ENCODE measurements at places on chromosomes 12 and 14.

- no peak for DNase-seq
Observed at GRCh38 chr12:59059088-59059935, 139.0 kb upstream of the LRIG3 start.

- DNase-seq: no peak
Observed at GRCh38 chr14:103126873-103127304, 3.6 kb downstream of the TNFAIP2 start.

- no peak for DNase-seq
Observed at GRCh38 chr12:128190614-128191013, 76.4 kb upstream of the TMEM132C start.

DNA sequence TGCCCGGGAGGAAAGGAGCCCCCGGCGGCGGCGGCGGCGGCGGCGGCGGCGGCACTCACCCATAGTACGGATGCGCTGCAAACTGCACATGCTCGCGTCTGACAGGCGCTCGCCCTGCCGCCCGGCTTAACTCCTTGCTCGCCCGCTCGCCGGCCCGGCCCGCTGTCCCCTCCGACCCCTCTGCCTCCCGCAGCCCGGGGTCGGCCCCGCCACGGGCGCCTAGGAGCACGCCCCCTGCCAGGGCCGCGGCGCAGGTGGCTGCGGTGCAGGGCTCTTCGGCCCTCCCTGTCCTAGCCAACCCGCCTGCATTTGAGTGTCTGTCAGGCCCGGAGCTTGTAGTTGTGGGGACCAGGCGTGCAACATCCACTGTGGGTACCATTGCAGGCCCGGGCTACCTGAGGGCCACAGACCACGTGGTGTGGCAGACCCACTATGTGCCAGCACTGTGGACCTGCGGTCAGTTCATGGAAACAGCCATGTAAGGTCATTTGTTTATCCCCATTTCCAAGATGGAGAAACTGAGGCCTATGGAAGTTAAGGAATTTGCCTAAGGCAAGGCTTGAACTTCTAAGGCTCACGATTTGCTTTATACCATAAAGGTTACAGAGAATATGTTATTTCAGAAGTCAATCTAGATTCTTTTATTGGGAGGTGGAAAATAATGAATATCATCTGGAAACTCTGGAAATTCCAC, 17.6 kb upstream of the PLEKHH1 start:
- peak; percentile 26 for DNase-seq

GRCh38 chr12:30870491-30871265, 55.9 kb upstream of the TSPAN11 start:
- no peak for DNase-seq

GRCh38 chr12:76183459-76184186, 99.1 kb upstream of the NAP1L1 start:
- DNase-seq: no peak

- DNase-seq: no peak
Observed at GRCh38 chr14:92584816-92585215, 71.2 kb downstream of the RIN3 start.

DNA sequence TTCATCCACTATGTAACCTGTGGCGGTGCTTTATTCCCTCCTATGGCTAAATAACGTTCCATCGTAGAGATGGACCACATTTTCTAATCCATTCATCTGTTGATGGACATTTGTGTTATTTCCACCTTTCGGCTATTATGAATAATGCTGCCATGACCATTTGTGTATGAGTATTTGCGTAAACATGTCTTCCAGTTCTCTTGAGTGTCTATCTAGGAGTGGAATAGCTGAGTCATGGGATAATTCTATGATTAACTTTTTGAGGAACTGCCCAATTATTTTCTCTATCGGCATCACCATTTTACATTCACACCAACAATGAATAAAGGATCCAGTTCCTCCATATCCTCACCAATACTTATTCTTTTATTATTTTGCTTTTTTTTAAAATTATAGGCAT, 261.9 kb upstream of the SFSWAP start:
- DNase-seq: no peak

DNA sequence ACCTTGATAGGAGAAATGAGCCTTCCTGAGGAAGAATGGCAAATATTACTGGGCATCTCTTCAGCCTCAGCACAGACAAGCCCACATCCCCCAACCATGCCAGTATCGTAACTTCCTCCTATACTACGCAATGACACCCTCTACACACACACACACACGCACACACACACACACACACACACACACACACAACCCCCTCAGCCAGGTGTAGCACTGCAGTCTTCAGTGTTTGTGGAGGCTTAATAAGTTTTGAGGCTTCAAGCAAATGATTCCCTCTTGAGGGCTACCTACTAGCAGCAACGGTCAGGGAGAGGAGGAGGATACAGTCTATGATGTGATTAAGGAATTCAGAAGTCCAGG, 1.6 kb downstream of the DGKA start:
- peak; percentile 67 for DNase-seq

- DNase-seq: no peak
Observed at GRCh38 chr12:4284306-4284705, 10.7 kb downstream of the CCND2 start.

DNA sequence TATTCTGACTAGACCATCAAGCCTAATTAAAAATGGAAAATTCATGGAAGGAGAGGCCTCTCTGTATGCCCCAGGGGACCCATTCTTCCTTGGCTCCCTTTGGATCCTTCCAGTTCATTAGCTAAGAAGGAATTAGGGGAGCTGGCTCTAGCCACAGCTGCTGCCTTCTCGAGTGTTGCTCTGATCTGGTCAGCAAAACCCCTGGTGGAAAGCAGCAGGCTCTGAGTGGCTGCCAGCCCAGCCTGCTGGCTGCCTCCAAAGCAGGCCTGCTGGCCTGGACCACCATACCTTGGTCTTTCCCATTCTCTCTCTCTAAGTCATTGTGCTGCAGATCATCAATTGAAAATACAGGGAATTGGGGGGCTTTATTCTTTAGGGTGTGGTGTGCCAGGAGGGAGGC, 29.0 kb upstream of the AKAP6 start:
- DNase-seq: no peak

- DNase-seq: no peak
Observed at GRCh38 chr12:52535574-52535973, 15.4 kb upstream of the KRT5 start.

GRCh38 chr12:19018302-19018970, 111.1 kb upstream of the PLEKHA5 start:
- DNase-seq: no peak

DNA sequence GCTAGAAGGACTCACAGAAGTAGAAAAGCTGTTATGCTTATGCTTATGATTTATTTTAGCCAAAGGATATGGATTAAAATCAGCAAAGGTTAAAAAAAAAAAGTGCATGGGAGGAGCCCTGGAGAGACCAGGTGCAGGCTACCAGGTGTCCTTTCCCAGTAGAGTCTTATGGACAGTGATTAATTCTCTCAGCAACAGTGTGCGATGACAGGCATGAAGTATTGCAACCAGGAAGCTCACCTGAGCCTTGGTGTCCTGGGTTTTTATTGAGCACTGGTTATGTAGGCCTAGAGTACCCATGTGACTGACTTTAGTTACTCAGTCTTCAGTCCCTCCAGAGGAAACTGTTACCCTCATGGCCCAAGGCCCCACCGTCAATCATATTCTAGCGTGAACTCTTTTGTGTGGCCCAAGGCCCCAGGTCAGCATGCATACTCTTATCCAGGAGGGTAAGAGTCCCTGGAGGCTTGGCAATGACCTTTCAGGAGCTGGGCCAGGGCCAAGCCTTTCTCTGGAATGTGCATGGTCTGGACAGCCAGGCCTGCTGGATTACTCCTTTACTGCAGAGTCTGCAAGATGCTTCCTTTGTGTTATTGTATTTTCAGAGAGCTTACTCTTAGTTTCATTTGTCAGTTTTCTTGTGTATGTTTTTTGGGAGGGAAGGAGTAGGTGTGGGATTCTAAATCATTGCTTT, 69.6 kb upstream of the RD3L start:
- DNase-seq: no peak

- no peak for DNase-seq
Observed at GRCh38 chr14:59882957-59883356, 12.4 kb upstream of the RTN1 start.

- DNase-seq: no peak
Observed at GRCh38 chr12:115147916-115148315, 463.9 kb upstream of the TBX3 start.

DNA sequence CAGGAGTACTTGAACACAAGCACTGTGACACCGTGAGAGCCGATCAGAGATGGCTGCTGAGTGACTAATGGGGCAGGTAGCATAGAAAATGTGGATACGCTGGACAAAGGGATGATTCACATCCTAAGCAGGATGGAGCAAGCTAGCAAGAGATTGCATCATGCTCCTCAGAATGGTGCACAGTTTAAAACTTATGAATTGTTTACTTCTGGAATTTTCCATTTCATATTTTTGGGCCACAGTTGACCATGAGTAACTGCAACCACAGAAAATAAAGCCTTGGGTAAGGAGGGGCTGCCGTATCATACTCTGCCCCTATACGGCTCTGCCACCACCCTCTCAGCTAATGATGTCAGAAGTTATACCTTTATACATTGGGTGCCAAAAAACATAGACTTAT, 23.3 kb upstream of the MARK3 start:
- no peak for DNase-seq

DNA sequence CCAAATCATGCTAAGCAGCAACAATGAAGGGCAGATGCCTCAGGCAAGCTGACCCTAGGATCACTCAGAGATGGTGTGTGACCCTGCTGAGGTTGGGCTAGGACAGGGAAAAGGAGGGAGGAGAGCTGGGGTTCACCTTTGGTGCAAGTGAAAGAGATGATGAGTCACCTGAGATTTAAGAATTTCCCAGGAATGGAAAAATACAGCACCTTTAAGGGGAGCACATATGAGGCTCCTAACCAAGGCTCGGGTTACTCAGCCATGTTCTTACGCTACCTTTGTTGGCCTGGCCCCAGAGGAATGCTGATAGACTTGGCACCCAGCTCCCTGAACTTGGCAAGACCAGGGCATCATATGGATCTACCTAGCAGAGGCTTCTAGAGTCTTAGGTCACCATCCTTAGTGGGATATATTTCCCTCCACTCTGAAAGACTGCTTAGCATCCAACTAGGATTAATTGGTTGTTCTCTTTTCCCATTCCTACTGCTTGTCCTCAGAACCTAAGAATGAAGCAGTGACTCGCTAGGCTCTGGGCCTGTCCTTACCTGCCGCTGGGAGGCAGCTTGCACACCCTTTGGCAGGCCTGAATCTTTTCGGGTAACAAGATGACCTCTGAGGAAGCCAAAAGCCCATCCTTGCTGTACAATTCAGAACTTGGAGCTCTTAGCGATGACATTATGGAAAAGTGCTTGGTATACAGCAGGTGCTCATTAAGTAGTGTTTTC, 4.0 kb upstream of the NAA25 start:
- DNase-seq: no peak

DNA sequence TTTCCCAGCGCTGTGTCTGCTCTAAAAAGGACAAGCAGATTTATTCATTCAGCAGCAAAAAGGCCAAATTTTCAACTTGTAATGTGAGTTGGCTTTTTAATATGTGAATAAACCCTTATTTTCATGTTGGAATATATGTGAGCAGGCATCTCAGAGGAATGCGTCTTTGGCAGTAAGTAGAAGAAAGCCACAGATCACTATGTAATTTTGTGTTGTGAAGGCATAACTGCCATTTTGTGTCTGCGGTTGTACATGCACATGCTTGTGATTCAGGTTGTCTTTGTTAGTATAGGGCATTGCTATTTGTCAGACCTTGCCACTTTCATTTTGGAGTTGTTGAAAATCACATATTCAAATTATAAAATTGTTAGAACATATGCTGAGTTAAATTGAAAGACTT, 398.8 kb upstream of the RGS6 start:
- DNase-seq: no peak

- DNase-seq: no peak
Observed at GRCh38 chr12:24328261-24328660, 378.8 kb upstream of the SOX5 start.

GRCh38 chr12:97572220-97572619, 109.6 kb downstream of the RMST start:
- no peak for DNase-seq

- no peak for DNase-seq
Observed at GRCh38 chr14:97074856-97075255, 277.7 kb downstream of the VRK1 start.

DNA sequence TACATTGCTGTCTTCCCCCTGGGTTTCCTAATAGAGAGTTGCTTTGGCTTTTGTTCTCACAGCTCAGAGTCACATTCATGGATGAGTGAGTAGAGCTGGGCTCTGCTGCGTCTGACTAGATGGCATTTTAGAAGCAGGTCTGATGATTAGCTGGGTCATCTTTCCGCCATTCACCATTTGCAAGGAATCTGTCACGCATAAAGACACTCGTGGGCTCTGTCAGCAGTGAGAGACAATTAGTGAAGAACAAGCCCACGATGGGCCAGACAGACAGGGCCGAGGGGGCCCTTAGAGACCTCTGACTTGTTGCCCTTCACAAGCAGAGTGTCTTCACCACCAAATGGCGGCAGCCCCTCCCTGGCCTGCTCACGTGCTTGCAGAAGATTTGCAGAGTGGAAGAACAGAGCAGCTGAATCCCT, 175.0 kb downstream of the CRADD start:
- no peak for DNase-seq

GRCh38 chr14:85401384-85401783, 128.6 kb upstream of the FLRT2 start:
- DNase-seq: no peak

- no peak for DNase-seq
Observed at GRCh38 chr12:5439788-5440300, 7.9 kb downstream of the NTF3 start.

DNA sequence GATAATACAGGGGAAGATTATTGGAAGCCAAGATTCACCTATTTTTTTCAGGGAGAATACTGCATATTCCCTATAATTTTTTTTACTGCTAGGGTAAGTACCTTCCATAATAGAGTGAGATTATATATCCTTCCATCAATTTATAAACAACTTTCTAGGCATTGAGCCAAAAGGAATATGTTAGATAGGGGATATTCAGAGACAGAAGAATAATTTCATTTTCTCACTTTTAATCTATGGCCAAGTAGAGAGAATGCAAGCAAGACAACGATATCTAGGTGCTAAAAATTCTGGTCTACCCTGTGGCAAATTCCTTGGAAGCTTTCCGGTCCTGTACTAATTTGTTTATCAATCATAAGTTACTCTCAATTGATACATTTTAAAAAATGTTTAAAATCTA, 69.7 kb upstream of the STAC3 start:
- no peak for DNase-seq

- no peak for DNase-seq
Observed at GRCh38 chr12:125650587-125650986, 585.4 kb downstream of the AACS start.

DNA sequence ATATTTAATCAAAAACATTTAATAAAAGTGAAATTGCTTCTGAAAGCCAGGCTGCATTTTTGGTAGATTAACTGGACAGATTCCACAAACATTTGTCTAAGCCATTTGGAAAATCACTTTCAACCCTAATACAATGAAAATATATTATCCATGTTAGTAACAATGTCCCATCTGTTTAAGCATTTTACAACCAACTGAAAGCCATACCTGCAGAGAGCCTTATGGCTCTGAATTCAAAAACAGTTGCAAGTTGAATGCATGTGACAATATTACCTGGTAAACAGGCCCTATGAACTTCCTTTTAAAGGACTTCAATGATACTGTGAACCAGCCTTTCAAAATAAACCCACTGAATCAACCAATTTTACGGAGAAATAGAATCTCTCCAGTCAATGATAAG, 468.1 kb downstream of the BTG1 start:
- DNase-seq: no peak
